Tibial nerve (tissue), 4 donors: ENCODE measurements at places on chromosomes 4 and X. TPM values are rescaled to one million over a fixed set of nuclear protein-coding genes. Genes with fewer than 3 reads are reported as not detected.

The FRAS1 gene
- total RNA-seq = 5.7 TPM

DNA sequence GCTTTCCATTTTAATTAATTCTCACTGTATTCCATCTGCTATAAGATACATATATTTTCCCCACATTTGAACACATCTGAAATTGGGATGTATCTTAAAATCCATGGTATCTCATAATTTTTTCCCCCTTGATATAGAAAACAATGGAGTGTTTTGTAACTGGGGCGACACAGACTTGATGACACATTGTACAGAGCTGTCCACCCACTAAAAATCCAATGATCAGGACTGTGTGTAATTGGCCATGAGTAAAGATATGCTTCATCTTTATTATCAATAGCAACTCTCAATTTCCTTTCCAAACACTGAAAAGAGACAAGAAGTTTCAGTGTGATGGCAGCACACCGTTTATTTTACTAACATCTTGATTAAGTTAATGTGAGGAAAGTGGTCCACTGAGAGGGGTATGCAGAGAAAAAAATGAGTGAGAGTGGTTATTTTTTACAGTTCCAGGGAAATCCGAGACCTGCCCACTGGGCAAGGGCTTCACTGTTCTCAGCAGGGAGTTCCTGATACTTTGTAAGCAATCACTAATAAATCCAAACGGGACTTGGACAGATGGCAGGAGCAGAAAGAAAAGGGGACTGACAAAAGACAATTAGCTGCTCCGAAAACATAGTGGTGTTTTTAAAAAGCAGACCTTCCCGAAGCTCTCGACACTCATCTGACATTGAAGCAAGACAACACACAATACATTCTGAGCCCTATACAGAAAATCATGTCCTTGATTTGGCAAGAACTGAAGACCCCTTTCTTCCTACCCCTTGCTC lies 149.4 kb downstream of the TSPAN5 start:
- no peak overlapping the region for H3K27ac ChIP-seq
- no peaks in the 10 kb centered on the region for H3K36me3 ChIP-seq
- H3K4me3 ChIP-seq = no peak overlapping the region
- no peak for DNase-seq
- no peaks in the 10 kb centered on the region for H3K4me1 ChIP-seq

DNA sequence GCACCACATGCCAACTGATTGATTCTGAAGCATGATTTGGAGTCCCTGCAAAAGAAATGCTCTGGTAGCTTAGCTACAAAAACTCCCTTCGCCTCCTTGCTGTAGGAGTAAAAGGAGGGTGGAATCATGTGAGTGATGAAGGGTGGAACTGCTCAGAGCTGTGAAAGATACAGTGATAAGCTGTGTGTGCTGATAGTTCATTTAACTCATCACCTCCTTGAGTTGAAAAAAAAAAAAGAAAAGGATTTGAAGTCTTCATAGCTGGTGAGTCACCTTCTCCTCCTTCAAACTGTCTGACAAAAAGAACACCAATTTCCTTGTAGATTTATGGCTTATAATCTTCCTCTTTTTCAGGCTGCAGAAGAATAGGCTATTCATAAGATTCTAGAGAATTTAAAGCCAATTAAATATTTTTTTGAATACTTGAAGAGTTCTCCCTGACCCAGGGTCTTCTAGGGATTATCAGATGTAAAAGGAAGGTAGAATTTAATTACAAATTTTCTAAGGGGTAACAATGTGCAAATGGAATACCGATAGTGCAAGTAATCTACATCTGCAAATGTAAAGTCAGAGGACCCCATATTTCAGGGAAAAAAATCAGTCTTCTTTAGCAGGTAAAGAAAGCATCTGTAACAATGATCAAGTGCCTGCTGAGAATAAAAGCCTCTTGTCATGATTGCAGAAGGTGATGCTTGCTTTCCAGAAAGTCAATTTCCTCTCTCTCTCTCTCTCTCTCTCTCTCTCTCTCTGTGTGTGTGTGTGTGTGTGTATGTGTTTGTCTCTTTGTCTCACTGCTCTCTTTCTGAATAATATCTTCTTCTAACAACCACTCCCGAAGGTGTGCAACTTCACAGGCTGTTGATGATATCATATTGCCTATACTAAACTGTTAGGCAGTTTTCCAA lies 208.8 kb upstream of the VEGFC start:
- H3K4me1 ChIP-seq = no peaks in the 10 kb centered on the region
- no peak for DNase-seq
- no peak overlapping the region for H3K27ac ChIP-seq
- H3K27me3 ChIP-seq = no peaks in the 10 kb centered on the region
- no peak overlapping the region for H3K4me3 ChIP-seq
- H3K36me3 ChIP-seq = no peaks in the 10 kb centered on the region

GRCh38 chr4:78923464-78924312 lies 15.6 kb downstream of the PAQR3 start:
- peaks cover 5% of the 10 kb centered on the region for H3K4me1 ChIP-seq
- H3K4me3 ChIP-seq = no peak overlapping the region
- H3K27ac ChIP-seq = no peak overlapping the region

DNA sequence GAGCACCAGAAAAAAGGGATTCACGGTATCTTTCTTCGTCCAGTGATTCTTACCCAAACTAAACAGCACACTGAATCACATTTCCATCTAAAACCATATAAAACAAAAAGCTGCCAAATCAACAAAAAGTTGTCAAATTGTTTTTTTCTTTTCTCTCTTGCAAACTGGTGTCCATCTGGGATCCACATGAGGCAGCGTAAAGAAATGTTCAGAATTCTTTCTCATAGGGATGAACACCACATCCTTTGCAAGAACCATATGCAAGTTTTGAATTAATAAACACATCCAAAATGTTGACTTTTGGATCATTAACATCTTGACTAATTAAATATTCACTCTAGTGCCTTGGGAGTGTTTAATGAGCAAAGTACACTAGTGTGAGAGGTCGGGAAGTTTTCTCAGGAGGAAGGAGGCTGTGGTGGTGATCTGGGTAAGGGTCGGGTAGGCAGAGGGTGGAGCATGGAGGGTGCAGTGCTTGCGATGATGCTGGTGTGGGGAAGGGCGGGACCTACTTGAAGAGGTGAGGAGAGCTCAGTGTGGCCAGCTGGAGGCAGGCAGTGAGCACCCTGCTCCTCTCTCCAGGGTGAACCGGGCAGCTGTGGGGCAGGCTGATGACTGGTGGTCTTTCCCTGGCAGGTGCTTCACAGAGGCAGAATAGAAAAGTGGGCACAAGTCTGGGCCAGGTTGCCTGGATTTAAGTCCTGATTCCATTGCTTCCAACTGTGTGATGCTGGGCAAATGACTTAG lies 72.8 kb downstream of the NSUN7 start:
- no peak overlapping the region for H3K27ac ChIP-seq
- no peaks in the 10 kb centered on the region for H3K27me3 ChIP-seq
- peaks cover 99% of the 10 kb centered on the region for H3K36me3 ChIP-seq
- no peak overlapping the region for H3K4me3 ChIP-seq
- no peaks in the 10 kb centered on the region for H3K4me1 ChIP-seq

The SPINK2 gene
- total RNA-seq = not detected

DNA sequence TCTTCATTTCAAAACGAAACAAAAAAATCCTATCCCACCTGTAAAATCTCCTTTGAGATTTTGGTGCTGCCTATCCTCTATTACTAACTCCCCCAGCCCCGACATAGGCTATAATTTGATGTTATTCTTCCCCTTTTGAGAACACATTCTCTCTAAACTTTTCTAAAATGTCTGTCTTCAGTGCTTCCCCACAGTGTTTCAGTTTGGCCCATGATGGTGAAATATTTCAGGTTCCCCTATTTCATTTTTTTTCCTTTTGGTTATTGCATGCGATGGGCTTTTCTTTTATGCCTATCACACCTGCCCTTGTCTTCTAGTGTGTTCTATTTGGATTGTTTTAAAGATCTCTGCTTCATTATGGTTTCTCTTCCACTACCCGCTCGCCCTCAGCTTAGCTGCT lies 14.7 kb downstream of the BCORL1 start:
- DNase-seq = no peak
- H3K27ac ChIP-seq = no peak overlapping the region
- no peaks in the 10 kb centered on the region for H3K4me1 ChIP-seq
- H3K27me3 ChIP-seq = no peaks in the 10 kb centered on the region

The SORBS2 gene
- total RNA-seq = 64.0 TPM

- no peaks in the 10 kb centered on the region for H3K4me1 ChIP-seq
- H3K36me3 ChIP-seq = no peaks in the 10 kb centered on the region
- H3K27me3 ChIP-seq = no peaks in the 10 kb centered on the region
- H3K4me3 ChIP-seq = no peak overlapping the region
Measured at GRCh38 chr4:181278941-181279340, 964.3 kb upstream of the TENM3 start.

The DUSP9 gene
- total RNA-seq = not detected

DNA sequence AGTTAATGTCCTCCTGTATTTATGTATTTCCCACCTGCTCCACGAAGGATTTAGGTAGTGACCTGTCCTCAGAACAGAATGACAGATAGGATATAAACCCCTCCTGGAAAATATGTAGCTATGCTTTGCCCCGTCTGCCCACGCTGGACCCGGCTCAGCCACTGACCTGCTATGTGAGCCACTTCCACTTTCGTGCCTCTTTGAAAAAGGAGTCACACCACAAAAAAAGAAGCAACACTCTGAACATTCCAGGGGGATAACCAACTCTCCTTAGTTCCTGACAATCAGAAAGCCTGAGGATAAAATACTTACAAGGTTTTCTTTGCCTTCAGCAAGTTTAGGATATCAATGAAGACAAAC lies 11.1 kb downstream of the ACSL1 start:
- no peak overlapping the region for H3K4me3 ChIP-seq
- H3K4me1 ChIP-seq = peaks cover 37% of the 10 kb centered on the region
- H3K27ac ChIP-seq = peak overlapping the region; percentile 68
- no peaks in the 10 kb centered on the region for H3K27me3 ChIP-seq

GRCh38 chr4:12488672-12489071 lies 995.5 kb downstream of the RAB28 start:
- H3K27ac ChIP-seq = no peak overlapping the region
- H3K36me3 ChIP-seq = no peaks in the 10 kb centered on the region
- H3K4me3 ChIP-seq = no peak overlapping the region
- H3K27me3 ChIP-seq = no peaks in the 10 kb centered on the region
- no peaks in the 10 kb centered on the region for H3K4me1 ChIP-seq

DNA sequence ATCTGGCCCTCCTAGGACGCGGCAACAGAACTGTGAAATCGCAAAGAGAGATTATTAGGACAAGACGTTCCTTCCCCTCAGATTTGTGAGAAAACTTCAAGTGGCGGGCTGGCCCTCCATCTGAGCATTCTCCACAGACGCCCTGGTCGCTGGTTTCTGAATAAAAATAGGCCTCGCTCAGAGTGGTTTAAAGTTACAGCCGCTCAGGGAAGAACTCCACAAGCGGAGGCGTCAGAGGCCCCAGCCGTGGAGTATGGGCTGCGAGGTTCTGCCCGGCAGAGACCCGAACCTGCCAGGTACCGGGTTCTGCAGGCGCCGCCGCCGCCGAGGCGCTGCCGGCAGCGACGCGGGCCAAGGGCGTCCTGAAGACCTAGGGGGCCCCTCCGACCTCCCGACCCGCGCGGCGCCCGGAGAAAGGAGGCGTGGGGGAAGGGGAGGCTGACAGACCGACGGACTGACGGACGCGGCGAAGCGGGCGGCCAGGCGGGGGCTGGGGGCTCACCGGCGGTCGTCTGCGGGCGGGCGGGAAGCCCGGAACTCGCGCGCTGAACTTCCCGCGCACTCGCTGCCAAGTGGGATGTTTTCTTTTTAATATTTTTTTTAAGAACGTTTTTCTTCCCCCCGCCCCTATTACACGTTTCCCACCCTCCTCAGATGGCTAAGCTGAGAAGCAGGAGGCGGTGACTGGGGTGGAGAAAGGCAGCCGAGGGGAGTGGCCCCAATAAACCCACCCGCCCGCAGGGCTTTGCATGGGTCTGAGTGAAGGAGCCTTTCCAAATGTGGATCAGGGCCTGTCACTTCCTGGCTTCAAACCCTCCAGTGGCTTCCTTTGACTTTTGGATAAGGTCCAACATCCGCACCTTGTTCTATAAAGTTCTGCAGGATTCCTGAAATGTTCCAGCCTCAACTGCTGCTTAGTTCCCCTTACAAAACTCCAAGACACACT lies at the start of gene PABPC4L:
Gene PABPC4L (minus strand): TSS at position 574 of the 946 bp plus-strand sequence. CDS start 770 bp downstream, outside the sequence.
- H3K27me3 ChIP-seq = no peaks in the 10 kb centered on the region
- H3K27ac ChIP-seq = peak within 1 kb of the TSS; percentile 69
- peak within 1 kb of the TSS; percentile 52 for H3K4me3 ChIP-seq
- H3K4me1 ChIP-seq = no peaks in the 10 kb centered on the region

DNA sequence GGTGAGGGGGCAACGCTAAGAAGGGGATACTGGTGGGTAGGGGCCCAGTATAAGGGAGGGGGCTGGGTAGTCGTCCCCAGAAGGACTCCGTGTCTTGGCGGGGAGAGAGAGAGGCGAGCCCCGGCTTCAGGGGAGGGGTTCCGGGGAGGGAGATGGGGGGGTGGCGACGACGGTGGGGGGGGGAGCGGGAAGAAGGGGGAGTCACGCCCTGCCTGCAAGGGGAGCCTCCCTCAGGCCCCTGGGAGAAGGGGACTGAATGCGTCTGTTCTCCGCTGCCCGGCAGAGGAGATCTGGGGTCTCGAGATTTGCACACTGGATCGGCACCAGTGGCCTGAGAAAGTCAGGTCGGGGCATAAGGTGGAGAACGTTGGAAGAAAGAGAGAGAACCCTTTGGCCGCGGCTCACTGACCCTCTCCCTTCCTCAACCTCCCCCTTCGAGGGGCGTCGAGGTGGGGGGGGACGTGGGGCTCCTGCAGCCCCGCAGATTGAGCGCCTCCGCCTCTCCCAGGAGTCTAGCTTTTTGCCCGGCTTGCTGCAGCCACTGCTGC lies 609 bp upstream of the BCORL1 start:
- no peak for DNase-seq
- peak overlapping the region; percentile 11 for H3K27ac ChIP-seq
- no peaks in the 10 kb centered on the region for H3K27me3 ChIP-seq
- no peaks in the 10 kb centered on the region for H3K36me3 ChIP-seq
- peak overlapping the region; percentile 55 for H3K4me3 ChIP-seq

DNA sequence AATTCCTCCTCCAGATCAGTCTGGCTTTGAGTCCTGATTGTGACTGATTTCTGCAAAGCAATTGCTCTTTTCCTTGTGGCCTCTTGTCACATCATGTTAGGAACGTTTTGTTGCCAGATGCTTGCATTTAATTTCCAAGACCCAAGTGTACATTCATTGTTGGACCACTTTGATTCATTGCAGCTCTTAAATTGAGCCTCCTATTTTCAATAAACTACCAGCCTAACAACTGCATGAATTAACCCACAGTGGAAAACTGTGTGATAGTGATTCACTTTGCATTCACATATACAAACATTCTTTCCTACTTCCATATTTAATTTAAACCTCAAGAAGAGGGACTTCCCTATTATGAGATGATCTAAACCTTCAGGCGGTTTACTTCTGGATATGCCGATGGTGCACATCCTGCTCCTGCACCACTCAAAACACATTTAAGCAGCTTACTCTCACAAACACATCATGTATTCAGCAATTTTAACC lies 118.4 kb downstream of the AFF1 start:
- DNase-seq = no peak
- H3K27ac ChIP-seq = peak overlapping the region; percentile 86
- no peak overlapping the region for H3K4me3 ChIP-seq

The ARHGEF6 gene
- total RNA-seq = 27.6 TPM

The TASL gene
- 0.39 TPM for total RNA-seq

GRCh38 chr4:47287735-47288134 lies 175.8 kb downstream of the COMMD8 start:
- no peaks in the 10 kb centered on the region for H3K36me3 ChIP-seq
- DNase-seq = no peak
- H3K4me3 ChIP-seq = no peak overlapping the region
